ENCODE measurements at places on chromosomes 3 and 15.

- no peak for DNase-seq
Measured at GRCh38 chr3:44060164-44060563, 181.5 kb upstream of the TOPAZ1 start.

DNA sequence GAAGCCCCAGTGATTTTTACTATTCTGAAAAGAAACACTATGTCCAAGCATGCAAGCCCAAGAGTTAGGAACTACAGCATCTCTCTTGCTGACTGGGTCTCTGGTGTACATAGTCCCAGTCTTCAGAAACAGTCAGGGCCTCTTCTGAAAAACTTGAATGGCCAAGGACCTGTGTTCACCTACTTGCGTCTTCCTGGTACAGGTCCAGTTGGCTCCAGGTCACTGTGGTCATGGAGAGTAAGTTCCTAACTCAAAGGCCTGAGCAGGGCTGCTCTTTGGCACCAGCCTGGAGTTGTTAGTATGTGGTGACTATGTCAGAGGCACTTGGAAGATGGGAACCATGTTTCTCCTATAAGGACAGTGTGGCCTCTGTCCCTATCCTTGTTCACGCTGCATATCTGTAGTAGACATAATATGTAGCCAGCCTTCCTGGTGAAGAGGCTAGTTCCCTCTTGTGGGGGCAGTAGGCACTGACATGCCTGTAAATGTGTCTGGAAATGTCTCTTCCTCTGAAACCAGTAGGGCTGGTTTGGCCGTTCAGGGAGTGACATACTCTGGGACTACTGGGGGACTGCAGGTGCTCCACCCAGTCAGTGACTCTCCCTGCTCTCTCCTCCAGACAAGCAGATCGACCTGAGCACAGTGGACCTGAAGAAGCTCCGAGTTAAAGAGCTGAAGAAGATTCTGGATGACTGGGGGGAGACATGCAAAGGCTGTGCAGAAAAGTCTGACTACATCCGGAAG, 2.6 kb upstream of the RBM15B start:
- DNase-seq, result peak; percentile 54

- no peak for DNase-seq
Measured at GRCh38 chr3:197728487-197728886, 8.2 kb downstream of the RUBCN start.

DNA sequence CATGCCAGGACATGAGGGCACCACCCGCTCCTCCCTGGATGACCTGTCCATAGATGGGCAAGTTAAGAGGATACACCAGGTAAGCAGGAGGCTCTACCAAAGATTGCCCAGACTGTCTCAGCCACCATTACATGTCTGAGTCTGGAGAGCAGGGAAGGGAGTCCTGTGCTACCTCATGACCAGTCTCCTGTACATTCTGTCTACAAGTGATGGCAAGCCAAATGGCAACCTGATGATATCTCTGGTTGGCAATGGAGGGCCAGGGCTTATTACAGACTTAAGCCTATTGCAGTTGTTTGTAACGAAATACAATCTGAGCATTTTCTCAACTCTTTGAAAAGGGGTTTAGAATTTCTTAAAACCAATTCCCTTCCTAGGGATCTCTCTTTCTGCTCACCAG, 31.8 kb downstream of the ABHD6 start:
- no peak for DNase-seq

DNA sequence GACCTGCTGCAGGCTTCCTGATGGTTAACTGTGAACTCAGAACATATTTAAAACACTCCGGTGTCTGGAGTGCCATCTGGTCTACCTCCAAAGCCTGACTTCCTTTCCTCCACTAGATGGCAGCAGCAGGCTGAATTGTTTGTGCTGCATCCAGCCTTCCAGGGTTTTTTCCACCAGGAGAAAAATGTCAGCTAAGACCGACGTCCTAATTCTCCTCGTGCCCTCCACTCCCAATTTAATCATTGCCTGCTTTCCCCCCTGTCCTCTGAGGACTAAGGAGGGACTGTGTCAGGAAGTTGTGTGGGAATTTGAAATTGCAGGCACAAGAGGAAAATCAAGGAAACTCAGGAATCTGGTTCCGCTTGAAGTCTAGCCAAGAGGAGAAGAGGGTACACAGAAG, 165.2 kb upstream of the UMPS start:
- peak; percentile 72 for DNase-seq

DNA sequence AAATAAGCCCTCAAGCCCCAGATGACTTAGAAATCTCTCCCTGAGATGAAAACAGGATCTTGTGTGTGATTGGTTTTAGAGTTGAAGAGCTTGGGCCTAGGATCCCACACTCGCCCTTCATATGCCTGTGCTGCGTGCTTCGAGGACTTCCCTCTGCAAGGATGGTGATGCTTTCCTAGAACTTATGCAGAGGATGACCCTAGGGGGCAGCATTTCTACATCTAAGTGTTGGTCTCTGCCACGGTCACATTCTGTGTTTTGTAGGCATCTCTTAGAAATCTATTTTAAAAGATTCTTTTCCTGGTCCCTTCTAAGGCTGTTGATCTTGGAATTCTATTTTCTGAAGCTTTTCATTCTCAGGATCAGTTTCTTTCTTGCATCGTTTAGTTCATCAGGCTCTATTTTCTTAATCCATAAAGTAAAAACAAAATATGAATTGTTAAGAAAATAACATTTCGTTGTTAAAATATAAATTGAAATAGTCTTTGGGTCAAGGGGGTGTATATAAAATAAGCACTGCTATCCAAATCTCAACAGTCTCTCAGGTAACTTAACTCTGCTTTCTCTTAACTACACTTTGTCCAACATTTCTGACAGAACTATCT, 45.7 kb downstream of the WDR76 start:
- peak; percentile 54 for DNase-seq

- no peak for DNase-seq
Measured at GRCh38 chr15:77753281-77753873, 120.7 kb upstream of the LINGO1 start.

DNA sequence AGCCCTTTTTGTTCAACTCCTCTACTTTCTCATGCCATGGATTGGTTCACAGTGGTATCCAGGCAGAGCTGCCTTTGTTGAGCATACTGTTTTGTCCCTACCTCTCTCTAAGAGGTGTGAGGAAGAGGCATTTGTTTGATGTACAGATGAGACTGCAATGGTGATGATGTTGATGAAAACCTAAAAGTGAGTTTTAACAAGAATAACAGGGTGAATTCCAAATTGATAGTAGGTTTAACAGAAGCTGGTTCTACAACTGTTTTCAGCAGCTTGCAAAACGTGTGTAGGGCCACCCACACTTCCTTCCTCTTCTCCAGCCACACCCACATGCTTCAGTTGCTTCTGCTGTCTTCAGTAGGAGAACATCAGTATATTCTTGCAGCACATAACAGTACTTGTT, 10.2 kb downstream of the SNRK start:
- no peak for DNase-seq

GRCh38 chr3:58485801-58486435, 6.0 kb upstream of the KCTD6 start:
- no peak for DNase-seq

- DNase-seq, result no peak
Measured at GRCh38 chr15:56957812-56958406, 39.5 kb downstream of the TCF12 start.

DNA sequence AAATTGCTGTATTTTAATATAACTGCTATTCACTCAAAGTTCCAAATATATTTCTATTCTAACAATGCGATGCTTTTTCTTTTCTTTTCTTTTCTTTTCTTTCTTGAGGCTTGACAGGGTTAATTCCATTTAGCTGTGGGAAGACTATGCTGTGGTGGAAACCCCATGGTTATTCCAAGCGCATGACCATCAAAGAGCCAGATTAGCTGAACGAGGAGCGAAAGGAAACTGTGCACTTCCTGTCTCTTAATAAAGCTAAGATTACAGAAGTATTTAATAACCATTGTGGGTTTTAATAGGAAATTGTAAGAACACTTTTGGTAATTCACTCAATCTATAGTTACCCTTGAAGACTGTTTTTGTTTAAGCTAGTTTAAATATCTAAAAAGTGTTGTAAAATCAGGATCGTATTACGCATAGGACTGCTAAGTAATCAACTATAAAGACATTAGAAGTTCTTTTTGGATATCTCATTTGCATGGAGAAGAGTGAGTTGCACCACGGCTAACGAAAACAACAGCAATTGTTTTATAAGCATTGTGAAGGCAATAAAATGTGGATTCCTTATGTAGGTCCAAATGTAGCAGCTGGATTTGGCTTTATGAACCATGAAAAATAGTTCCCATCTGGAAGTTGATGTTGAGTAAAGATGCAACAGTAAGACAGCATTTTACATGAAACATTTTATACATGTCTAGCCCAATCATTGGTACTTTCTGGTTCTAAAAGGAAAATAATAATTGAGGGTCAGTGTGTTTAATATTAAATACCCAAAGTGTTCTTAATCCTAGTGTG, 105.4 kb downstream of the ZIC1 start:
- no peak for DNase-seq

GRCh38 chr3:117998071-117998470, 1036.6 kb downstream of the IGSF11 start:
- no peak for DNase-seq

GRCh38 chr3:77254967-77255831, 215.3 kb downstream of the ROBO2 start:
- DNase-seq, result no peak

- no peak for DNase-seq
Measured at GRCh38 chr3:167397826-167398225, 17.7 kb upstream of the ZBBX start.

GRCh38 chr3:55875113-55875512, 388.0 kb upstream of the WNT5A start:
- no peak for DNase-seq

DNA sequence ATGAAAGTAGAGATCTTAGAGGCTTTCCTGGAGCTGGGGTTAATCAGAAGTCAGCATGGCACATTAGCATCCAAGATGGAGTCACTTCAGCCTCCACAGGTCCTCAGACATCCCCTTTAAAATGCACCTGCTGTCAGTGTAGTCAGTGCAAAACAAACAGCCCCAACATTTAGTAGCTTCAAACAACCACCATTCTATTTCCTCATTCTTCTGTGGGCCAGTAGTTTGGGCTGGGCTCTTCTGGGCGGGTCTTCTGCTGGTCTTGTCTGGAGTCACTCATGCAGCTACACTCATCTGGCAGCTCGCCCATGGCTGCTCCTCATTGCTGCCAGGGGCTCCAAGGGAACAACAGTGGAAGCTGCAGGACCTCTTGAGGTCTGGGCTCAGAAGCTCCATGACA, 99.9 kb downstream of the TLE3 start:
- DNase-seq, result no peak

DNA sequence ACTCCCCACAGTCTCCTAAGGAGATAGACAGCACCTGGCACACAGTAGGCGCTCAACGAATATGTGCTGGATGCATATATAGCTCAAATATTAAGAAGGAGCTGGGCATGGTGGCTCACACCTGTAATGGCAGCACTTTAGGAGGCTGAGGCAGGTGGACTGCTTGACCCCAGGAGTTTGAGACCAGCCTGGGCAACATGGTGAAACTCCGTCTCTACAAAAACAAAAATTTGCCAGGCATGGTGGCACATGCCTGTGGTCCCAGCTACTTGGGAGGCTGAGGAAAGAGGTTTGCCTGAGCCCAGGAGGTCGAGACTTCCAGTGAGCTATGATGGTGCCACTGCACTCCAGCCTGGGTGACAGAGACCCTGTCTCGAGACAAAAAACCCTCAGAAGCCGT, 37.4 kb downstream of the UMPS start:
- DNase-seq, result no peak

DNA sequence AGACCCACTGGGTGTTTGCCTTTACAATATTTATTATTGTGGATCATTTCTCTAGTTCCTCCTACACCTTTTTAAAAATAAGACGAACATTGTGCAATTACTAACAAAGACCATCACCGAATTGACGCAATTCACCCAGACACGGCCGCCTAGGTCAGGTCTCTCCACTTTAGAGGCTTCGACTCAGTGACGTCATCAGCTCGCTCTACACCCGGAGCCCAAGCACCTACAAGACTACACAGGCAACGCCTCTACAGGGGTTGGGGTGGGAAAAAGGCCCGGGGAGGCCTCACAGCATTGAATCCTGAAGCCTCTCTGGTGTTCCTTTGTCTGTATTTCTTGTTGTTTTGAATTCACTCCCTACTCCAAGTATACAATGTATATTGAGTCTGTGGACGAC, 16.6 kb downstream of the ZIC4 start:
- DNase-seq, result no peak

DNA sequence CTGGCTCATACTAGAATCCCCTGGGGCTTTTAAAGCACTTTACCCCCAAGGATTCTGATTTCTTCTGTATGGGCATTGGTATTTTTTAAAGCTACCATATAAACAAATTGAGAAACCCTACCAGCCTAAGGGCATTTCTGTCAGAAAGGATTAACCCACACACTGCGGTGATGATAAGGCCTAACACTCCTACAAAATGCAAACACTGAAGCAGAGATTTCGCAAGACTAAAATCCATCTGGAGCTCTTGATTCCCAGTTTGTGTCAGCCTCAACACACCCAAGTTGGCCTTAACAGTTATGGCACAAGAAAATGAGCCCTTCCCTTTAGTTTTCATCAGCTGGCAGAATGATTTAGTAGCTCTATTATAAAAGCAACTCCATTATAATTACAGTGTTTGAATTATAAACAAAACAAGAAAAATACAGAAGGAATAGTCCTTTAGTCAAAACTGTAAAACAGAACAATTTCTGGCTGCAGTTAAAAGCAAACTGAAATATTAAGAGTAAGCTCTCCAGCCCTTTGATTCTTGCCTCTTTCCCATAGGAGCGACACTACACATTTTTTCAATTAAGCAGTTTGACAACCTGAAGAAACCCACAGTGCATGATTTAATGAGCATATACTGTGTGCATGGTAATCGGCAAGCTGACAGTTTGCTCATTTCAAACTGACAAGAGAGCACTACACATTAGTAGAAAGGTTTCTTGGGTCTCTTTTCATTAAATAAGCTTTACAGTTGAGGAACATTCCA, 441.2 kb downstream of the FHIT start:
- no peak for DNase-seq

GRCh38 chr3:186806089-186807055, at the start of gene RFC4:
Gene RFC4 (minus strand): TSS chr3:186806482. CDS start chr3:186804713, 1,769 bp downstream.
- peak; percentile 96 for DNase-seq

- DNase-seq, result no peak
Measured at GRCh38 chr15:99333413-99333812, 82.1 kb downstream of the LRRC28 start.

DNA sequence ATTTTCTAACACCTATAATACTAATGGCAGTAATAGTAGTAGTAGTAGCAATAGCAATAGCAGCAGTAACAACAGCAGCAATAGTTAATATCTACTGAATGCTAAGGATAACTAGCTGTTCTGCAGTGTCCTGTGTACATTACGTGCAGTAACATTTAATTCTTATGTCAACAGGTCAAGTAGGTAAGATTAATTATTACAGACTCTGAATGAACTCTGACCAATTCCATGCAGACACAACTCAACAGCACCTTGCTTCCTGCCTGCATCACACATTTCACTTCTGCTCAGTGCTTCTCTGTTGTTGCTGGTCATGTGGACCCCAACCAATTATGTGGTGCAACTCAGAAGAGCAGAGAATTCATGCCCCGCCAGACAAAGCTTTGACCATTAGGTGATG, 39.9 kb upstream of the ARHGEF26 start:
- no peak for DNase-seq

Measured in activated CD8-positive, alpha-beta memory T cell treated with anti-CD3 and anti-CD28 coated beads for 24 hours (primary cell).